ENCODE measurements at places on chromosomes 3 and 15.
A peak's percentile ranks its signal among the peaks of the same experiment; 100 is the strongest.

- DNase-seq: no peak
Observed at GRCh38 chr3:150117076-150117475, 146.4 kb upstream of the PFN2 start.

- no peak for DNase-seq
Observed at GRCh38 chr3:145243875-145244274, 917.1 kb downstream of the PLOD2 start.

GRCh38 chr3:163671201-163671600, 1407.1 kb downstream of the SI start:
- DNase-seq: no peak

- DNase-seq: no peak
Observed at GRCh38 chr3:8648909-8649741, 4.5 kb upstream of the SSUH2 start.

GRCh38 chr3:10646531-10647335, 141.3 kb upstream of the ATP2B2 start:
- no peak for DNase-seq

GRCh38 chr3:55143336-55143735, 215.5 kb upstream of the LRTM1 start:
- no peak for DNase-seq

- DNase-seq: no peak
Observed at GRCh38 chr15:44718180-44718926, 7.0 kb downstream of the B2M start.

- no peak for DNase-seq
Observed at GRCh38 chr3:143595456-143596077, 252.7 kb downstream of the SLC9A9 start.

DNA sequence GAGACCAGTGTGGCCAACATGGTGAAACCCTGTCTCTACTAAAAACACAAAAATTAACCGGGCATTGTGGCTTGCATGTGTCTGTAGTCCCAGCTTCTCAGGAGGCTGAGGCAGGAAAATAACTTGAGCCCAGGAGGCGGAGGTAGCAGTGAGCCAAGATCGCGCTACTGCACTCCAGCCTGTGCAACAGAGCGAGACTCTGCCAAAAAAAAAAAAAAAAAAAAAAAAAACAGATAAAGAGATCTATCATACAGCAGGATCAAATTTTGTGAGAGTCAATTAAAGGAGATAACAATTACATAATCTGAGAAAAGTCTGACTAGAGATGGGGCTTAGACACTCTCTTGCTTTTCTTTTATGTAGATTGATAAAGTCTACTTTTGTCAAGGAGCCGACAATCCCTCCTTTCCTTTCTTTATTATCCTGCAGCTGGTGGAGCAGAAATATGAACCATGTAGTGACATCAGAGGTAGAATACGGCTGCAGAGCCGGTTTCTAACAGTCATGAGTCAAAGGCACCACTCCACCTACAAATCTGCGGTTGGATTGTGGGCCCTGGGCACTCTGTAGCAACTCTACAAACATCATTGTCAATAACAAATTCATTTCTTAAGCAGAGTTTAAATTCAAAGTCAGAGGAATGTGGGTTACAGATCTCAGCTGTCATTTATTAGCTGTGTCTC, 9.0 kb downstream of the C2CD4A start:
- no peak for DNase-seq

DNA sequence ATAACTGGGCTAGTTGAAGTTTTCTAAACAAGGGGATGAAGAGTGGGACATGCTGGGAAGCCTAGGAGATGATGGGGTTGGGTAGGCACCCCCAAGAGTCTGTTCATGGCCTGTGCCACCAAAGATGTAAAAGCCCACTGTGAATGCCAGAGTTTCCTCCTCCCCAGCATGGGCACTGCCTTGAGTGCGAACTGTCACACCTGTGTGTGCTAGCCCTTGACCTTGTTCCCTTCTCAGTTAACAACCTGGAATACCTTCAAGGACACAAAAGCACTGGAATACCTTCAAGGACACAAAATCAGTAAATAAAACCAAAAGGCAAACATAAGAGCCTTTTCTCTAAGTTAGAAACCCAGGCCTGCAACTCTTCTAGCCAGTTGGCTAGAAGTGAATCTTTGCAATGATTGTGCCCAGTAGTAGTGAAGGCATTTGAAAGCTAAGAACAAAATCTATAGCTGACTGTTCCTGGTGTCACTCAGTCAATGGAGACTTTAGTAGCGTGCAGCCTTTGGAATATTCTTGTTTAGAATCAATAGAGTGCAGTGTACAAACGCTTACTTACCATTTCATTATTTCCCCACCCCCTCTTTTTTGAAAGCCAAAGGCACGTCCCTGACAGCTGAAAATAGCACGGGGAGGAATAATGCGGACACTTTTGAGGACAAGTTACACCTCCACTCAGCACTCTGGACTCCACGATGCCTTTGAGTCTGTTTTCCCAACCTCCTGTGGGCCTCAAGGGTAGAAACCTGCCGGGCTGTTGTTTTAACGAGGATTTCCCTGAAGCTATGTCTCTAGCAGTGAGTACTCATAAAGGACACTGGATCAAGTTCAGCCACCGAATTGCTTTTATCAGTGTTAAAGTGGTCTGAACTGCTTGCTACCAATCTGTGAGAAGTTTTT, 24.2 kb downstream of the PSMD6 start:
- no peak for DNase-seq

- DNase-seq: no peak
Observed at GRCh38 chr3:144351773-144352365, 380.2 kb downstream of the DIPK2A start.

DNA sequence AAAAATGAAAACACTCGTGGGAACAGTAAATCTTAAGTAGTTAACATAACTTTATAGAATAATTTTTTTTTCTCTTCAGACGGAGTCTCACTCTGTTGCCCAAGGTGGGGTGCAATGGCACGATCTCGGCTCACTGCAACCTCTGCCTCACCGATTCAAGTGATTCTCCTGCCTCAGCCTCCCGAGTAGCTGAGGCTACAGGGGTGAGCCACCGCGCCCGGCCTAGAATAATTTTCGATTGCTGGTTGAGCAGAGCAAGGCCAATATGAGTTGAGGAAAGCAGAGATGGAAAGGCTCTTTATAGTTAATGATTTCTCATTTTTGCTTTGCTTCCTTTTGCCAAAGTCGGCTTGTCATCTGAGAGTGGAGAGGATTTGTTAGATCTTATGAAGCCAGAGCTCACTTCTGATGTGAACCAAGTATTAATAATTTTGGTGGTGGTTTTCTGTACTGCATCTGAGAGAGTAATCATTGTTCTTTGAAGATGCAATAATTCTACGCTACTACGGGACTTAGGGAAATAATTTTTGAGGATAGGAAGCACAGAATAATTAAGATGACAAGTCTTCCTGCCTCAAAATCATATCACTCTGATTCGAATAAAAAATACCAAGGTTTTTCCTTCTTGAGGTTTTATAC, 1.6 kb upstream of the GOLM2 start:
- no peak for DNase-seq

GRCh38 chr15:64622410-64623260, 152.8 kb downstream of the RBPMS2 start:
- DNase-seq: peak; percentile 19

- no peak for DNase-seq
Observed at GRCh38 chr3:152113992-152114651, 154.6 kb upstream of the MBNL1 start.

DNA sequence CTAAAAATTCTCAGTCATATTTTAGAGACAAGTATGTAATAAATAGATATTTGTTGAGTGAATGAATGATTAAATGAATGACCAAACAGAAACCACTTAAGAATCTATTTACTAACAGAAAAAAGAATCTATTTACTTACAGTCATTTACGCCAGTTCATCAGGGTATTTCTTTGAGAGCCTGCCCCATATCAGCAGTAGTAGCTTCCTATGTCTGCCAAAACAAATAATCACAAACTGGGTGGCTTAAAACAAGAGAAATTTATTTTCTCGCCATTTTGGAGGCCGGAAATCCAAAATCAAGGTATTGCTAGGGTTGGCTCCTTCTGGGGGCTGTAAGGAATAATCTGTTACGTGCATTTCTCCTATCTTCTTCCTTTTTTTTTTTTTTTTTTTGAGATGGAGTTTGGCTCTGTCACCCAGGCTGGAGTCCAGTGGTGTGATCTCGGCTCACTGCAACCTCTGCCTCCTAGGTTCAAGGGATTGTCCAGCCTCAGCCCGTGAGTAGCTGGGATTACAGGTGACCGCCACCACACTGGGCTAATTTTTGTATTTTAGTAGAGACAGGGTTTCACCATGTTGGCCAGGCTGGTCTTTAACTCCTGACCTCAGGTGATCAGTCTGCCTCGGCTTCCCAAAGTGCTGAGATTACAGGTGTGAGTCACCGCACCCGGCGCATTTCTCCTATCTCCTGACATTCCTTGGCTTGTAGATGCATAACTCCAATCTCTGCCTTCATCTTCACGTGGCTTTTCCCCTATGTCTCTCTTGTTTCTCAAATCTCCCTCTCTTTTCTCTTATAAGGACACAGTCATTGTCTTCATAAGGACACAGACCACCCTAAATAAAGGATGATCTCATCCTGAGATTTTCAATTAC, 65.2 kb upstream of the SPPL2A start:
- DNase-seq: no peak

GRCh38 chr3:171334465-171334811, 125.8 kb downstream of the TNIK start:
- DNase-seq: no peak

GRCh38 chr15:68515371-68516095, 63.3 kb upstream of the CORO2B start:
- DNase-seq: no peak

DNA sequence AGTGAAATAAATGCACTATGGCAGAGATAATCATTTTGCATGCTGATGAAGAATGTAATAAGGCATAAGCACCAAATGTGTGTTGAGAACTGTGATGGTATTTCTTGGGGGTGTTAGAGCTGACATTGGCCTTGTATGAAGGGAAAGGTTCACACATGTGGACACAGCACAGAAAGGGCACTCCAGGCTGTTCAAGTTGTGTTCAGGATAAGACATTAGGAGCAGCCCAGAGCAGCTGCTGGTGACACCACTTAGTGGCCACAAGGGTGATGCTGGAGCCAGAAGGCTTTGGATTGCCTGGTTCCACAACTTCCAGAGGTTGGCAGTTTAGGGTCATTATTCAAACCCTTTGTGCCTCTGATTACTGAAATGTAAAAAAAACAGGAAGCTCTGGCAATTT, 155.4 kb downstream of the GOLGA6L6 start:
- no peak for DNase-seq

- no peak for DNase-seq
Observed at GRCh38 chr15:73869216-73869995, 4.0 kb upstream of the TBC1D21 start.

DNA sequence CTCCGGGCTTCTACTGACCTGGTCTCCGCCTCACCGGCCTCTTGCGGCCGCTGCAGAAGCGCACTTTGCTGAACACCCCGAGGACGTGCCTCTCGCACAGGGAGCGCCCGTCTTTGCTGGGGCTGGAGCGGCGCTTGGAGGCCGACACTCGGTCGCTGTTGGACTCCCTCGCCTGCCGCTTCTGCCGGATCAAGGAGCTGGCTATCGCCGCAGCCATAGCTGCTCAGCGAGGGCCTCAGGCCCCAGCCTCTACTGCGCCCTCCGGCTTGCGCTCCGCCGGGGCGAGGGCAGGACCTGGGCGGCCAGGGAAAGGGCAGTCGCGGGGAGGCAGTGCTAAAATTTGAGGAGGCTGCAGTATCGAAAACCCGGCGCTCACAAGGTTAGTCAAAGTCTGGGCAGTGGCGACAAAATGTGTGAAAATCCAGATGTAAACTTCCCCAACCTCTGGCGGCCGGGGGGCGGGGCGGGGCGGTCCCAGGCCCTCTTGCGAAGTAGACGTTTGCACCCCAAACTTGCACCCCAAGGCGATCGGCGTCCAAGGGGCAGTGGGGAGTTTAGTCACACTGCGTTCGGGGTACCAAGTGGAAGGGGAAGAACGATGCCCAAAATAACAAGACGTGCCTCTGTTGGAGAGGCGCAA, 319.2 kb downstream of the FGF12 start:
- no peak for DNase-seq

DNA sequence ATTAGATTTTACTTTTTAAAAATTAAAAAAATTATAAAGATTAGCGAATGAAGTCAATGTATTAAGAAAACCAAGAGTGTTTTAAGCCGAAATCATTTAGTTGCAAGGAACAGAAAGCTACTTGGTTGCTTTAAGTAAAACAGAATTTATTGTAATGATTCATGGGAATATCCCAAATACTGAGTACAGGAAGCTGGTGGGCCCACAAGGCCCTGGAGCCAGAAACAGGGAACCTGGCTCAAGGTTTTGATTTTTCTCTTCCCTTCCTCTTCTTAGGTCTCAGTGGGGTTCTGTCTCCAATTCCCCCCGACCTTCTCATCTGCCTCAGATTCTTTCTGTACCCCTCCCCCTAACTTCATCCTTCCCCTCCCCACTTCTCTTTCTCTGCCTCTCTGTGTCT, 229.0 kb downstream of the TLE3 start:
- DNase-seq: no peak

- DNase-seq: no peak
Observed at GRCh38 chr15:69538379-69538778, 85.8 kb downstream of the RPLP1 start.

DNA sequence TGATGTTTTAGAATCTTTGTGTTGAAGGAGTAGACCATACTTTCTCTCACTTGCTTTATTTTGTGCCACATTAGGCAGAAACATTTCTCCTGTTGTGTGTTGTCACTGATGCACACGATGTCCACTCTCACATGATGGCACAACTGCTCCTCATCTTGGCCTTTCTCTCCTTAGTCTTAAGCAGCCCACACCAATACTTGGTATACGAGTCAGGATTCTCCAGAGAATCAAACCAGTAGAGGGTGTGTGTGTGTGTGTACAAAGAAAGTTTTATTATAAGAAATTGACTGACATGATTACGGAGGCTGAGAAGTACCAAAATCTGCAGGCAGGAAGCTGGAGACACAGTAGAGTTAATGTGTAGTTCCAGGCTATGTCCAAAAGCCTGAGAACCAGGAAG, 187.1 kb downstream of the ALCAM start:
- DNase-seq: no peak

- no peak for DNase-seq
Observed at GRCh38 chr15:82999905-83000671, 11.4 kb downstream of the C15orf40 start.

DNA sequence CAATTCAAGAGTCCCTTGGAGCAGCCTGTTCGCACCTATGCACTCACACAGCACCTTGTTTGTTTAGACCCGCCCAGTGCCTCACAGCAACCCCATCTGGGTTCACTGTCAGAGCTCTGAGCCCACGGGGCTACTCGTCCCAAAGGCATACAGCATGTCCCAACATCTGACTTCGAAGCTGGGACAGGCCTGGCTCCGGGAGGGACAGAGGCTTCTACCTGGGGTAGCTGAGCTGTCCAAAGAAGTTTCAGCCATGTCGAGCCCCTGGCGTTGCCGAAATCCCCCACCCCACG, 28.6 kb upstream of the CYP11A1 start:
- no peak for DNase-seq
